ENCODE measurements at places on chromosomes 7 and 10.

DNA sequence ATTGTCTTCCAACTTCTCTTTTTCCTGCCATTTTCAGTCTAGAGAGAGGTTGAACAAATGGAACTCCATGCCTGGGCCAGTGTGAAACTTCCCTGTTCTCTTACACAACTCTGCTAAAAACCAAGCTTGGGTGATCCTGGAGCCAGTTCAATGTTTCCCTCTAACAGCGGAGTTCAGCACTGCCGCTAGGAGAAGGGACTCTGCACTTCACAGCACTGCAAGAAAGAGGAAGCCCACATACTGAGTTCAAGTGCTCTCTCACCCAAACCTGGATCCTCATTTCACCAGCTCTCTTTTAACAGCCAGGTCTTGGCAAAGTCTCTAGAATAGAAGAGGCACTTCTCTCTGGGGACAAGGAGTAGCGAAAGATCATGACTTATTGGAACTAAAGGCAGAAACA is 18.8 kb downstream of the FOXI2 start:
- no peak for DNase-seq

DNA sequence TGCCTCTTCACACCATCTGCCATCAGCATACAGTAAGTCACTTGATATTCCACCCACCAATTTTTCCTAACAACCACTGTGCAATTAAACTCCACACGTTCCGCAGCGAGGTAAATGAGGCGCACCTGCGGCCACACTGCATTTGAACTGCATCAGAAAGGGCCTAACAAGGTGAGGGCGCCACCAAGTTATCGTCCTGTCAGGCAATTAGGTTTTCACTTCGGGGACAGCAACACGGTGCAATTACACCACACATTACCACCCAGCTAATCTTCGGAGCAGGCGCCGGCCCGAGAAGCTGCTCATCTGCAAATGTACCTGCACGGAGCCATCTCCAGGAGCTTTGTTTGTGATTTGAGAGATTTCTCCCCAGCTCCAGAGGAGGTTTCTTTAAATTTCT is 84.4 kb downstream of the EBF3 start:
- DNase-seq, result no peak

DNA sequence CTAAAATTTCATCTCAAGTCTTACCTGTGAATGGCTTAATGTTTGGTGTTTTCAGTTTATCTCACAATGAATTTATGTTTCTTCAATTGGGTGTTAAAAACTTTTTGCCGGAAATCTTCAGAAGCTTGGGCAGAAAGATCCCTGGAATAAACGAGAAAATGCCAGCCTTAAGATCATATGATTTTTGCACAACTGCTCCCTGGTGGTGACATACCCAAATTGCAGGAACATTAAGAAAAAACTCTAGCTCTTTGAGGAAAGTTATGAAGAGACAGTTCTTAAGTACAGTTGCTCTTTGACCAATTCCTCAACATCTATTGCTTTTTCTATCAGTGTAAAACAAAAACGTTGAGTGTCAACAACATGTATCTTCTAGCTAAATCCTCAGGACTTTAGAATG is 48.2 kb upstream of the CREB5 start:
- DNase-seq, result no peak

DNA sequence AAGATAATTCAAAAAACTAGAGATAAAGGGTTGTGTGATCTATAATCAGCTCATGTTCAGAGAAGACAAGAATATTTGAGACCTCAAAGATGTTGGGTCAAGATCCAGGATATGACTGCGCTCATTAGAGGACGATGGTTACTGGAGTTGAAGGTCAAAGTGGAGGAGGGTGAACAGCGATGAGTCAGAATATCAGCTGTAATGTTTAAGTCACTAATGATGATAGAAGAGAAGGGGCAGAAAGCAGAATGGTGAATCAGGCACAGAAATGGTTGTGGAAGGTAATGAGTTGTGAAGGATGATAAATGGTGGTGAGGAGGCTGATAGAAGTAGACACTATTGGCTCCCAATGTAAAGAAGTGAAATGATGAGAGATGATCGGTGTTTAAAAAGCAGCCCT is 540.3 kb downstream of the INHBA start:
- DNase-seq, result no peak

Measured in CD4-positive, alpha-beta T cell treated with Interleukin-21 for 1 hour (primary cell).